CD8-positive, alpha-beta memory T cell (primary cell): ENCODE measurements at places on chromosomes 12 and 14. TPM values are rescaled to one million over a fixed set of nuclear protein-coding genes. Genes with fewer than 3 reads are reported as not detected.

DNA sequence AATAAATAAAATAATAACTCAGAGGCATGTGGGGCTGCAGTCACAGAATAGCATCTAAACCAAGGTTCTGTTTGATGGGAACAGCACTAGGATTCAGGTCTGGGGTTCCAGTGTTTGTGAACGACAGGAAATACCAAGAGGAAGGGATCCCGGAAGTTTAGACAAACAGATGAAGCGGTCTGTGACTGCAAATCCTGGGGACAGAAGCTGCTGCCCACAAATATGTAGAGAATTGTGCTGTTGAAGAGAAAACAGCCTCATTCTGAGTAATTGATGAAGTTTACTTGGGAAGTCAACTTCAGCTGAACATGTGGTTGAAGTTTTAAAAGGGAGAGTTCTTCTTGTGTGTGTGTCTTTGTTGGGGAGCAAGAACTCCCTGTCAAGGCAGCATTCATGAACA, 98.4 kb upstream of the TBX5 start:
- DNase-seq = no peak

DNA sequence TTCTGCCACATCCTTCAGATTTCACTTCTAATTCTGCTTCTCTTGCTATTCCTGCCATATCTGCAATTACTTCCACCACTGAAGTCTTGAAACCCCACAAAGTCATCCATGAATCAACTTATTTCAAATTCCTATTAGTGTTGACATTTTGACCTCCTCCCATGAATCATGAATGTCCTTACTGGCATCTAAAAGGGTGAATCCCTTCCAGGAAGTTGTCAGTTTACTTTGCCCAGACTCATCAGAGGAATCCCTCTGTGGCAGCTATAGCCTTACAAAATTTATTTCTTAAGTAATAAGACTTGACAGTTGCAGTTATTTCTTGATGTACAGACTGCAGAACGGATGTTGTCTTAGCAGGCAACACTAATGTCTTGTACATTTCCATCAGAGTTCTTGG, 162.9 kb downstream of the PCNX1 start:
- DNase-seq = no peak

- no peak for DNase-seq
Measured at GRCh38 chr14:47060050-47060449, 408.5 kb upstream of the RPL10L start.

DNA sequence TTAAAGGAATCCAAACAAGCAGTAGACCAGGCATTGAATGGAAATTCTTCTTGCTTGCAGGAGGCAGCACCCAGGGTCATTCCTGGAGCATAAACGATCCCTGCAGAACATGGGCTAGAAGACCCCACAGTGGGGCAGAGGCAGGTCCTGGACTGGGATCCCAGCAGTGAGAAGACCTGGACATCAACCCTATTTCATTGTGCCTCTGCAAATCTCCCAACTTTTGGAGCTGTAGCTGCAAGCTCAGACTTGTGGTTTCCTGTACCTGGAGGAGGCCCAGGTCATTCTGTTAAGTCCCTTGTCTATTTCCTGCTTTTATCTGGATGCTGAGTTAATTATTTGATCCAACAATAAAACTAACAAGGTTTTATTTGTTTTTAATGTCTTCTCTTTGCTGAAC, 61.7 kb downstream of the CALM1 start:
- DNase-seq = no peak

DNA sequence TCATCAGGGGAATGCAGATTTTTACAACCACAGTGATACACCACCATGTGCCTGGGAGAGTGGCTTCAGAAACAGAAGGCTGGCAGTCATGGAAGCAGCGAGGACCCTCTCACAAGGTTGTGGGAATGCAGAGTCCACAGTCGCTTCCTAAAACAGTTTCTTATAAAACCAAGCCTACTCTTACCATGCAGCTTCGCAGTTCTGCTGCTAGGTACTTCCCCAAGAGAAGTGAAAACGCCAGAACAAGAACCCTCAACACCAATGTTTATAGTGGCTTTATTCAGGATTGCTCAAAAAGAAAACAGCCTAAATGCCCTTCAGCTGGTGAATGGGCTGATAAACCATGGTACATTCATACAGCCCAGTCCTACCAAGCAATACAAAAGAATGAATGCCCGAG, 87.2 kb downstream of the DDX51 start:
- no peak for DNase-seq

GRCh38 chr12:86744547-86745212, 488.5 kb upstream of the MGAT4C start:
- no peak for DNase-seq

The OTUB2 gene
- total RNA-seq = 1.1 TPM

The CMA1 gene
- total RNA-seq = not detected

The CLEC4C gene
- total RNA-seq = not detected

The NKX2-1 gene
- total RNA-seq = not detected

The CCDC88C gene
- 71.7 TPM for total RNA-seq
